ENCODE measurements at places on chromosomes 5 and 9.
A peak's percentile ranks its signal among the peaks of the same experiment; 100 is the strongest.

DNA sequence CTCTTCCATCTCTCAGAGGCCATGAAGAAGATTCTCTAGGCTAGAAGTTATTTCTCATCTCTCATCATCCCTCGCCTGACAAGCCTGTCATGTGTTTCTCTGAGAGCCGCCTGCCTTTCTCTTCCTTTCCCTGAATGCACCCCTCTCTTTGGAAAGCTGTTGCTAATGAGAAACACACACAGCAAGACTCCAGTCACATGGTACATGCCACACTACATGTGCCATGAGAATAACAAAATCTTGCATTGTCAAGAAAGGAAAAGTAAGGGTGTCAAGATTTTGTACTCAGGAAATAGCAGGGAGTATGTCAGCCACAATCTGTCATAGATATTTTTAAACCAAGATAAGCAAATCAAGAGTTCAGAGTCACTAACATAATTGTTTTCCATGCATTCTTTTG, 8.9 kb downstream of the AGXT2 start:
- no peak for DNase-seq

GRCh38 chr5:172911976-172912375, 47.2 kb upstream of the RPL26L1 start:
- DNase-seq = no peak

DNA sequence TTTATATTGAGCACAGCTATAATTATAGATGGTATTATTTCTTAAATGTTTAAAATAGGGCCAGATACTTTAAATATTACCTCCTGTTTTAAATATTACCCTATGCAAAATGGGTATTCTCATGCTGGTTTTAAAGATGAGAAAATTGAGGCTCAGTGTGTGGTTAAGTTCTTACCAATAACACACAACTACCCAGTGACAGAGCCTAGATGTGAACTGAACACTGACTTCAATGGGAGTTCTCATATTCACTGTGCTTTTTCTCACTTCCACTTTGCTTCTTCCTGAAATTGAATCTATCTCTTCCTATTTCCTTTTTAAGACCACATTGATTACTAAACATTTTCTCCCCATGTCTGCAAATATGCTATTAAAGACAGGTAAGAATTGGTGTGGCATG, 135.8 kb upstream of the TUSC1 start:
- no peak for DNase-seq

- DNase-seq = no peak
Measured at GRCh38 chr5:19532936-19533335, 455.1 kb downstream of the CDH18 start.

DNA sequence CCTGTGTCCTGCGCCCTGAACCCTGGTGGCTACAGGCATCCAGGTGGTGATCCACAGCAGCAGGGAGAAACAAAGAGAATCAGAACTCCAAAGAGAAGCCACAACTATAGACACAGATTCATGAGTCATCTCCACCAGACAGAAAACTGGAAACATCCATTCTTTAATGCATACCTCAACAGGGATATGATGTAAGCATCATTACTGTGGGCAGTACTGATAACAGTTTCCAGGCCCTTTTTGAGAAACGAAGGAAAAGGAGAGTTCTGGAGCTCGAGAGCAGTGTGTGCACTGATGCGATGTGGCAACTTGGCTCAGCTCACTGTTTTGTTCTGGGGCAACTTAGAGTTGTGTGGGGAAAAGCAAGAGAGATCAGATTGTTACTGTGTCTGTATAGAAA, 215.6 kb upstream of the ADAMTS16 start:
- DNase-seq = no peak

DNA sequence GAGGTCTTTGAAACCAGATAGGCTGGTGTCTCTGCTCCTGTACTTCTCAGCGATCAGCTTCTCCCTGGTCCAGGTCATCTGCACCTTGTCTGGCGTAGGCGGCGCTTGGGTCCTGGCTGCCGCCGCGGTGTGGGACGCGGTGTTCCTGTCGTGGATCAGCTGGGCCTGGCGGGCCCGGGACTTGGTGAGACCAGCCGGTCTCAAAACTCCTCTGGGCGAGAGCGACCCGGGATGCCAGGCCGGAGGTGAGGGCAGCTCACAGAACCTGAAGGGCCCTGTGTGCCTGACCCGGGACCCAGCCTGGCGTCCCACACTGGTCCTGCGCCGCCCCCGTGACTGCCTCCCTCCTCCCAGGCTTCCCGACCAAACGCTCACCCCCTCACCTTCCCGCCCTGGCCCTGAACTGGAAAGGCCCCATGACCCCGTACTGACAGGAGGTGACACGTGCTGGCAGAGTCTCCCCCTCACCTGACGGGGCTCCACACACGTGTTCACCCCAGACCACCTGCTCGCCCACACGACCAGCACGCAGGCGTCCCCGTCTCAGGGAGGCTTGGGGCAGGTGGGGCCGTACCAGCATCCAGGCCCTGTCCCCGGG, 49.0 kb downstream of the NKD2 start:
- DNase-seq = no peak

DNA sequence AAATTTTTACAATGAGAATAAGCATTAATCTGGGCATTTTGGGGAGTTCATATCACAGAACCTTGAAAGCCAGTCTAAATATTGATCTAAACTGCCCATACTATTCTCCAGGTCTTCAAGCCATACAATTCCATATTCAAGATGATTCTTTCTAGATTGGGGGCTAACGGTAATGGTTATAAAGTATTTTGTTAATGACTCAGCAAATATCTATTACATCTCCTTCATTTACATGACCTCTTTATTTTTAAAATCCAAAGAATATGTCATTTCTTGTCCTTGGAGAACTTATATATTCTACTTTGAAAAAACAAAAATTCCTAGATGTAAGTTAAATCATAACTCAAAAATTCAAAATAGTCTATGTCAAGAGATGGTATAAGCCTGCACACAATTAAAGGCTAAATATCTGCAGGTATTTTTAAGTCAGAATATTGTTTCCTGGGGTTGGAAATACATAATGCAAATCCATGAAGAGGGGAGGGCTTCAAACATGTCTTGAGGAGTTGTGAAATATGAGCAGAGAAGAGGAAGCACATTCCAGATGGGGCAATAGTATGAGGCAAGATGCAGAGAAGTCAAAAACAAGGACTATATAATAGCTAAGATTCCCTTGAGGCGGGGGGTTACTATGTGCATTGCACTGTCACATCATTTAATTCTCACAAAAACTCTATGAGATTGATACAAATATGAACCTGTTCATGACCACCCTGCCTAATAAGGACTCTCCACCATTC, 526.4 kb downstream of the NR2F1-AS1 start:
- no peak for DNase-seq

GRCh38 chr5:177271113-177271512, 32.4 kb downstream of the RAB24 start:
- no peak for DNase-seq

- no peak for DNase-seq
Measured at GRCh38 chr9:23079798-23080197, 633.2 kb downstream of the DMRTA1 start.

GRCh38 chr9:116154334-116154975, 864 bp downstream of the PAPPA start:
- DNase-seq = no peak

DNA sequence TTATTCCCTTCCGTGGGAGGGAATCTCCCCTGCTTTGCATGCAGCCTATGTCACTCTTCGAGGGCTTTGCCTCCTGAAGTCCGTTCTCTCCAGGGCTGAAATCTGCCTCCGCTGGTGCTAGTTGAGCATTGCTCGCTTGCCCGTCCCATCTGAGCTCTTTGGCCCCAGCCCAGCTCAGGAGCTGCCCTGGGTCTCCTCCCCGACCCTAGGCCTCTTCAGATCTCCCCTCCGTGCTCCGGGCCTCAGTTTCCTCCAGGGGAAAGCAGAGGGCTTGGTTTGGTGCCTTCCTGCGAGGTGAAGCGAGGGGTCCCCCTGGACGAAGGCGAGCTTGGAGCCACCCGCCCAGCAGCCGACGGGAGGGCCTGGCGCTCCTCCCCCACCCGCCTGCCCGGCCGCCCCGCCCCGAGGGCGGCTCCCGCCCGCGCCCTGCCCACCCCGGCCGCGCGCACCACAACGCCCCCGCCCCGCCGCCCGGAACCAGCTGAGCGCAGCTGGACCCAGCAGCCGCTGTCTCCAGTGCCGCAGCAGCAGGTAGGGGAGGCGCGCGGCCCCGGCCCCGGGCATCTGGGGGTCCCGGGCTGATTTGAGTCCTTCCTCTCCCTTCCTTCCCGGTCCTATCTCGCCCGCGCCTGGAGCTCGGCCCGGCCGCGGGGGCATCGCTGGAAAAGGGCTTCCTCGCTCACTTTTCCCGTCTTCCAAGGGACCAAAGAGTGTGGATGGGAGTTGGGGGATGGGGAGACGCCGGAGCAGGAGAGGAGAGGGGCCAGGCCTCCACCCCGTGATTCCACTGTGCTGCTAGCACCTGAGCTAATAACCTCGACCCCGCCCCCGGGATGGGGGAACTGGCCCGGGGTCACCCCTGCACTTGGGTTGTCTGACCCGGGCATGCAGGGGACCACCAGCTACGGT, at the start of gene GSN:
GSN (plus strand) TSS at position 474 of the 909 bp plus-strand sequence. CDS start 33,810 bp downstream, outside the sequence.
- no peak for DNase-seq

- DNase-seq = no peak
Measured at GRCh38 chr9:126490871-126491567, 122.7 kb upstream of the LMX1B start.

GRCh38 chr9:130732793-130733221, 39.2 kb downstream of the EXOSC2 start:
- DNase-seq = no peak

GRCh38 chr9:98770717-98771116, 25.6 kb downstream of the ANKS6 start:
- DNase-seq = no peak

- no peak for DNase-seq
Measured at GRCh38 chr5:169711551-169712225, 74.6 kb downstream of the DOCK2 start.

GRCh38 chr9:97578846-97579245, 54.3 kb downstream of the TSTD2 start:
- DNase-seq = no peak

GRCh38 chr9:99533421-99533820, 288.3 kb upstream of the NR4A3 start:
- DNase-seq = no peak

GRCh38 chr5:45162974-45163373, 354.2 kb downstream of the MRPS30 start:
- DNase-seq = no peak

GRCh38 chr9:6811436-6811835, 53.7 kb downstream of the KDM4C start:
- no peak for DNase-seq

DNA sequence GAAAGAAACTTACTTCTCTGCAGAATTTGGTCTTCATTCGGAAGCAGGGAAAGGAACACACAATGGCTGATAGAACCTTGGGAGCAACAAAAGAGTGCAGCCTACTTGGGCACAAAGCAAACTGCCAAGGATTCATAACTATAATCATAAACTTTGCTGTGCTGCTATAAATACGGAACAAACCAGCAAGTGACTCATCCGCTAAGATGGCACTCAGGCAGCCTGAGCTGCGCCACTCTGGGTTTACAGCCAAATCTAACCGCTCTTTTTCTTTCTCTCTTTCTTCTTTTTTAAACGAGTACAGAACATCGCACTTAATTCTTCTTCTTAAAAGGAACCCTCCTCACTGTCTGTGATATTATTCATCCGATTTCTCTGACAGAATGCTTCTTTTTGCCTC, 81.1 kb downstream of the PTPN3 start:
- no peak for DNase-seq

DNA sequence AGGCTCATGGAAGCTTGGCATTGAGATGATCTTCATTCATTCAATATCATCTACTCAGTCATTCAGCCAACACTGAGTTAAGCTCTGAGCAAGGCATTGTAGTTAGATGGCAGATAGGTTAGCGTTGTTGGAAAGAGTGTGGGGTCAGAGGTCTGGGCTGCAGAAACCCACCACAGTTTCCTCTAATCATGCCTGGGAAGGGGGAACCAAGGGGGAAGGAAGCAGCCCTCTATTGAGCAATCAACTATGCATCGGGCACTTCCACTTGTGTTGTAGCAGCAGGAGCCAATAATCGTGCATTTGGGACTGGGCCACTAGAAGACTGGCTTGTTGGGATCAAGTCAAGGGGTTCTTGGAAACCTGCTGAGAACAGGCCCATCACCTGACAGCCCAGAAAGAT, 139.1 kb downstream of the PIP5K1B start:
- no peak for DNase-seq

- no peak for DNase-seq
Measured at GRCh38 chr5:126198531-126198930, 224.7 kb upstream of the GRAMD2B start.

DNA sequence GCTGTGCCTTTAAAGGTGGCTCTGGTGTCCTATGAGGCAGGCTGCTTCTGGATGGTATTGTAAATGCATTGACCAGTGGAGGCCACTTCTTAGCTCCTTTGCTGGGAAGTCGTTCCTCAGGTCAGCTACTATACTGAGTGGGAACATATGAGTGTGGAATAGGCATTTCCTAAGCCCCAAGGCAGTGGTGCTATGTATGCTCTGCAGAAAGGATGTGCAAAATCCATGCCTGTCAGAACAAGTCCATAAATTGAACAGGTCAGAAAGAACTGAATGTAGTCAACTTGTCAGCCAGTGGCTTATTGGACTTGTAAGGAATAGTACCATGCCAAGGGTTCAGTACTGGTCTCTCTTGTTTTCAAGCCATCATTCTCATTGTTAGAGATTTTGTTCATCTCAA, 216.4 kb downstream of the CDH10 start:
- DNase-seq = no peak

DNA sequence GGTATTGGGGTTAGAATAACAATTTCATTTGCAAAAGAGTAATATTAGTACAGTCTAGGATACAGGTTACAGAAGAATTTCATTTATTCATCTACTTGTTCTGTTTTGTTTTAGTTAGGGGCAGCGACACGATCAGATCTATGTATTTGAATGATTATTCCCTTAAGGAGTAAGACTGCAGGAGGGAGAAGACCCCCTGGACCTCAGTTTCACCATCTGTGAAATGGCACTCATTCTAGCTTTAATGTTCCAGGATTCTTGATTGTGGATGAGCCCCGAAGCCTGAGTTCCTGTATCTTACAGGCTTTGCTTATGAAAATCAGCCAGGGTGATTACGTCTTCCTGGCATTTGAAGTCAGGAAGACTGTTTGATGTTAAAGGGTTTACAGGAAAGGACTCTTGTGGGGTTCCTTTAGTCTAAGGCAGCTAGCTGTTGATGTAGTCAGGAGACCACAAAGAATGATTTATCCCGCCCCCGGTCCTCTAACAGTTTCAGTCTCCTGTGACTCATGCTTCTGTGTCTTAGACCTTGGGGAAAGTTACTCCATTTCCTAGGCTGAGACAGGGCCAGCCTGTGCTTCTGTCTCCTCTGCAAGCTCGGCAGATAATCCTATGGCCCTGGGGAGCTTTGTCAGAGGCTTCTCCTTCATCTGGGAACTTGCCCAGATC, 11.5 kb downstream of the SMIM3 start:
- peak; percentile 81 for DNase-seq
